Cerebellum (tissue), 4 donors: ENCODE measurements at places on chromosomes 6 and 20. TPM values are rescaled to one million over a fixed set of nuclear protein-coding genes. Genes with fewer than 3 reads are reported as not detected.

Gene NRSN2
- 21.0 TPM for total RNA-seq

Gene PBX2
- total RNA-seq, result 21.3 TPM

Gene DNMT3B
- 9.3 TPM for total RNA-seq

Gene TTLL9
- total RNA-seq, result 2.5 TPM

Gene TMC2
- total RNA-seq, result 3.7 TPM

DNA sequence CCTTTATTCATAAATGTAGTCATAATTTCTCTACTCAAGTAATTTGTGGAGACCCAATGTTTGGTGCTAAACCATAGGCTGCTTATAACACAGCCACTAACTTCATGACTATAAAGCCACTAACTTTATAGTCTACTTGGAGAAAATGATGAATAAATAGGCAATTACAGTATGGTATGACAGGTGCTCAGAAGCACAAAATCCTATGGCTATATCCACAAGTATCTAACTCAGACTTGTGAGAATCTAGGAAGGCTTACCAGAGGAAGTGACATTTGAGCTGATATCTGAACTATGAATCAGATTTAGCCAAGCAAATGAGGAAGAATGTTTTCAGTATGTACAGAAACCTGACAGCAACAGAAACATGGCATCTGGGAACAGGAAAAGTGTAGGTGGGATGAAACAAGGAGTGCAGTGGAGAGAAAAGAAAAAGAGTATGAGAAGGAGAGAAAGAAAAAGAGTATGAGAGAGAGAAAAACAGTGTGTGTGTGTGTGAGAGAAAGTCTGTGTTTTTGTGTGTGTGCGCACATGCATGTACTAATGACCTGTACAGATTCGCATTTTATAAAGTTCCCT is 59.9 kb downstream of the REV3L start:
- DNase-seq, result no peak

DNA sequence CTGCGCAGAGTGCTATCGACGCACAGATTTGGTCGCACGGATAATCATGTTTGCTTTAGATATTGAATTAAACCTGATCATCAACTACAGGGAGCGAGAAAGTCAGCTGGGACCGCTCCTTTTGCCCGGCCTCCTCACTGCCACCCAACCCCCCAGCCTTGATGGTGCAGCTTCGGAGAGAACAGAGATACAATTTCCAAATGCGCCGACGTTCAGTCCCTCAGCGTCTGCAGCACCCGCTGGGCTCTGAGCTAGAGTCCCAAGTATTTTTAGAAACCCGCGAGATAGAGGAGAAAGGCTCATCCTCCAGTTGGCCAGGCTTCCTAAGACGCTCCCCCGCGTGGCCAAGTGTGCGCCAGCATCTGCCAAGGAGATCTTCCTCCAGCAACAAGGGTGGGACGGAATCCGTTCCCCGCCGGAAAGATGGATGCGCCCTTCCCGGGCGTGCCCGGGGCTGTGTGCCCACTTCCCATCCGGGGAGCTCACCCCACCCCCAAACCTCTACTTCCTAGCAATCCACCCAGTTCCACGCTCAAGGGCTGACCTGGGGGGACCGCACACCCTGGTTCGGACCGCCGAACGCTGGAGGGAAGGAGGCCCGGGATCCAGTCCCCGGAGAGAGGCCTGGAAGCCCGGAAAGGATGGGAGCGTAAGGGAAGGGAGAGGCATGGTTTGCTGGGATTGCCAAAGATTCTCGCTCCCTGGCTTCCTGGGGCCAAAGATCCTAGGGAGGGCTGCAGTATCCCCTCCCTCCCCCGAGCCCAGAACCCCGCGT is 4.1 kb downstream of the NKX2-2 start:
- DNase-seq, result no peak

- DNase-seq, result no peak
Observed at GRCh38 chr6:7938562-7939183, 28.1 kb upstream of the TXNDC5 start.

DNA sequence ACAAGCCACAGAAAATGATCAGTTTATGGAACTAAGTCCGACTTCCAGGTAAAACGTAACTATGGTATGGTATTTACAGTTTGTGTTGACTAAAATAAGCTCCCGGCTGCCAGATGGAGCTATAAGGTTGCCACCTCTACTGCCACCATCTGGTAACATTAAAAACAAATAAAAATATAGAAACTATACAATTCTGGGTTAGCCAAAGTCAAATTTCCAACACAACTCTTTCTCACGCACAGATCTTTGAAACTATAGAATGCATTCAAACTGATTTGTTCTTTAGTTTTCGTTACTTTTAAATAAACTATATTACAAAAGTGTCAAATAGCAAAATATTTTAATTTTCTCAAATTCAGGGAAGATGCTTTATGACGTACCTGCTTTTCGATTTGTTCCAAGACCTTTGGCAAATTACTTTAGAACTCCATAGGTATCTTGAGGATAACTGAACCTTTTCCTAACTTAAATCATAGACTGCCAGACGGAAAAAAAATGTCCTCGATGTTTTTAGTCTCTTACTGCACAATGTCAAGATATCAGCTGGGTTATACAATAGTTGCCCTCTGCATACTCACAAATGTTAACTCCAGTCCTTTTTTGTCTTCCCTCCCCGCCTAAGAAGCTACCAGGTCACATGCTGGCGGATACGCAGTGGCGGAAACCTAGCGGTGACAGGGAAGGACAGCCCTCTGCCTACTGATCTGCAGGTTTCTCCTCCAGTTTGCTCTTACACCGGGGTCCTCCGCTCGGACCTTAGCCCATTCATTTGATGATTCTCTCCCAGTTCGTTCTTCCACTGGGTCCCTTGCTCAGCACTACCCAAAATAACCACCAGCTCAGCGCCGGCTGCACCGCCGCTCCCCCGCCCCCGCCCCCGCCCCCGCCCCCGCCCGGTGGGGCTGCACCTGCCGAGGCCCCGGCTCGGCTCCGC is 888 bp downstream of the SLC17A5 start:
- DNase-seq, result peak; percentile 71

DNA sequence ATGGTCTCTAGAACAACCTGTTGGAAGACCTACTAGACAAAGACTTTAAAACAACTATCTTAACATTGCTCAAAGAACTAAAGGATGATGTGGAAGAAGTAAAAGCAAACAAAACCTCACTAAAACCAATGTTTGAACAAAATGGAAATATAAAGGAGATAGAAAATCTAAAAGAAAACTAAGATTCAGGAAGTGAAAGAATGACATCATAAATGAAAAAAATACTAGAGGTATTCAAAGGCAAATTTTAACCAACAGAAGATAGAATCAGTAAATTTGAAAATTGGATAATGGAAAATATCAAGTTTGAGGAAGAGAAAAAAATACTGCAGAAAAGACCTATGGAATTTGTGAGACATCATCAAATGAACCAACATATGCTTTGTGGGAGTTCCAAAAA is 914.1 kb upstream of the GJE1 start:
- DNase-seq, result no peak

DNA sequence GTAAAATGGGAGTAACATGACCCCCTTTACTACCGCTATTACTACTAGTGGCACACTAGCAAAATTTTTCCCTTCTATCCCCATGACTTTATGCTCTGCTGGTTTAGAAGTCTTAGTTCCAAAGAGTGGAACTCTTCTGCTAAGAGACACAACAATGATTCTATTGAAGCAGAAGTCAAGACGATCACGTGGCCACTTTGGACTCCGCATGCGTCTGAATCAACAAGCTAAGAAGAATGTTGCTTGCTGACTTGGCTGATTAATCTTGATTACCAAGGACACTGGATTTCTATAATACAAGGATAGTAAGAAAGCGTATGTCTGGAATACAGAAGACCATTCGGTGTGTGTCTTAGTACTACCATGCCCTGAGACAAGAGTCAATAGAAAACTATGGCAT is 244.7 kb upstream of the BTBD3 start:
- DNase-seq, result no peak
